Hematopoietic multipotent progenitor cell treated with erythropoietin and hydrocortisone succinate and interleukin-3 and kit ligand, for 6 days (in vitro differentiated cells): ENCODE measurements at places on chromosomes 11 and 22.

DNA sequence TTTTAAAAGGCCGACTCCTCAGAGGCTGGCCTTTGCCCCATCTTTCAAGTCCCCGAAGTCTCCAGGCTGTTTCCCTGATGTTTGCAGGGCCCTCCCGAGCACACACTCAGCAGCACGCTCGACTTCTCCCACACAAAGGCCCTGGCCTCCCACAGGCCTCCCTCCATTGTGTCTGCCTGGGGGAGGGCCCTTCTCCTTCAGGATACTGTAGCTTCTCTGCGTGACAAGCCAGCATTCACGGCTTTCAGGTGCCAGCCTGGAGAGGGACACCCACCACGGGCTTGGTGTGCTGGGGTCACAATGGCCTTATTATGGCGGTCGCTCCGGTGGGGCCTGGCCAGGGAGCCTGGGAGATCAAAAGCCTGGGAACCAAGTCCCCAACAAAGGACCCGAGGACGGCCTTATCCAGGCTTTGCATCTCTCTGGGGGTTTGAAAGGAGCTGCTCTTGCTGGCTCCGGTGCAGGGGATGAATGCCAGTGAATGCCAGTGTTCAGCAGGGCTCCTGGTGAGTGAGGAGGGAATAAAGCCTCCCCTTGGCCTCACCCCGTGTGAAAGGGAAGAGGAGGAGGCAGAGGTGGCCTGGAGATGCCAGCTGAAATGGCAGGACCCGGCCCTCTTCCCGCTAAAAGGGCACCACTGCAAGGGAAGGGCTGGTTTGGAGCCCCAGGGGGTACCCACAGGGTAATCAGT is 55.0 kb downstream of the TRAF6 start:
- no peak for DNase-seq

DNA sequence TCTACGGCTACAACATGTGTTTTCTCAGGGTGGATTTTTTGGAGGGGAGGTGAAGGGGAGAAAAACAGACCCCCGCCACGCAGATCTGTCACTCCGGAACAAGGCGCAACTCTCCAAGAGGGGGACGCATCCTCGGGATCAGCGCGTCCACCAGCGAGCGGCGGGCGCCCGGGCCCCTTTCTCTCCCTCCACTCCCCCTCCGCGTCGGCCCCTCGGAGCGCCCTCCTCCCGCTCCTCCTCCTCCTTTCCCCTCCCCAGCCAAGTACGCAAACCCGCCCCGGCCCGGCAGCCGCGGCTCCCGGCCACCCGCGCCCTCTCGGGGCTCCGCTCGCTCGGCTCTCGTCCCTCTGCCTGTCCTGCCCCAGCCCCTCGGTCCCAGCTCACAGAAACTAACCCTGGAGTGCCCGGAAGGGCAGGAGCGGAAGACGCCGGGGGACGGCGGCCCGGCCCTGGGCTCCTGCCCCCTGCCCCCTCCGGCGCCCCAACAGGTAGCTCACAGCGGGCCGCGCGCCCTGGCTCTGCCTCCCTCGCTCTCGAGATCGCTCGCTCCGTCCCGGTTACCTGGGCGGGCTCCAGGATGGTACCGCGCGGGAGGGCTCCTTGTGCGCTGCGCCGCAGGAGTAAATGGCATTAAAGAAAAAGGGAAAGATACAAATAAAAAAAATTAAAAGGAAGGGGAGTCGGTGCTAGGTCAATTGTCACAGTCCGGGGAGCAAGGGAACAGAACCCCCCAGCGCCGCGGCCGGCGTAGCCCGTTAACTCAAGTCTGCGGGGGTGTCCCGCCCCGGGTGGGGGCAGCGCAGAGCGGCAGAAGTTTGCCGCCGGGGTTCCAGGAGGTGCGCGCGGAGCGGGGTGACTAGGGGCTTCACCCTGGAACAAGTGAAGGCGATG is 131.4 kb upstream of the C11orf58 start:
- no peak for DNase-seq

- DNase-seq: no peak
Measured at GRCh38 chr11:108346451-108346850, 120.9 kb downstream of the C11orf65 start.

DNA sequence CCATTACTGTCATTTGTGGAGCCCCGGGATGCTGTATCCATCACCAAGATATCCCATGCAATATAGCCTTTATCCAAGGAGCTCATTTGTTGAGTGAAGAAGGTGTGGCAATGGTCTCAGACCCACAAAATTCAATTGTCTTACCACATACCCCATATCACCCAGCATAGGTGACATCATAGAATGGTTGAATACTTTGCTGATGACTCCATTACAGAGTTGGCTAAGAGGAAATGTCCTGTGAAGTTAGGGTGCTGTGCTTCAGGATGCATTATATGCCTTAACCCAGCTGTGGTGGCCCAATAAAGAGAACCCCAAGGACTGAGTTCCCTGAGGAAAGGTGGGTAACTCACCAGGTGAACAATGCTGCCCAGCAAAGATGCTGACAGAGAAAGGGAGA is 113.7 kb downstream of the EFCAB6 start:
- DNase-seq: no peak

DNA sequence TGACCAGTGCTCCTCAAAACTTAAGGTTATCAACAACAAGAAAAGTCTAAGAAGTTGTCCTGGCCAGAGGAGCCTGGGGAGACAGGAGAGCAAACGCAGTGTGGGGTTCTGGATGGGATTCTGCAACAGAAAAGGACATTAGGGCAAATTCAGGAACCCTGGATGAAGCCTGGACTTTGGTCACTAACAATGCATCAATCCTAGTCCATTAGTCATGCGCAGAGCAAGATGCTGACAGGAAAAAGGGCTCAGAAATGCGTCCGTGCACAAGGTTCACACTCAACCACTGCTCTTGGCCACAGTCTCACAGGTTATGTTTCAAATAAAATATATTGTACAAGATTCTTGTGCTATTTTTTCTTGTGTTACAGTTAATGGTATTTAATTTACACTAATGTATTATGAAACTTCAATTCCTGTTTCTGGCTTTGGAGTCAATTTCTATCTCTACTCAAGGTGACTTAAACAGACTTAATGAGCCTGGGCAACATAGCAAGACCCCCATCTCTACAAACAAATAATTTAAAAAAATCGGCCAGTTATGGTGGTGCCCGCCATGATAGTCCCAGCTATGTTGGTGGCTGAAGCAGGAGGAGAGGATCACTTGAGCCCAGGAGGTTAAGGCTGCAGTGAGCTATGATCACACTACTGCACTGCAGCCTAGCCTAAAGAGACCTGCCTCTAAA is 13.6 kb downstream of the GNB1L start:
- no peak for DNase-seq

GRCh38 chr11:14577835-14578529 is 57.8 kb upstream of the PSMA1 start:
- DNase-seq: no peak

DNA sequence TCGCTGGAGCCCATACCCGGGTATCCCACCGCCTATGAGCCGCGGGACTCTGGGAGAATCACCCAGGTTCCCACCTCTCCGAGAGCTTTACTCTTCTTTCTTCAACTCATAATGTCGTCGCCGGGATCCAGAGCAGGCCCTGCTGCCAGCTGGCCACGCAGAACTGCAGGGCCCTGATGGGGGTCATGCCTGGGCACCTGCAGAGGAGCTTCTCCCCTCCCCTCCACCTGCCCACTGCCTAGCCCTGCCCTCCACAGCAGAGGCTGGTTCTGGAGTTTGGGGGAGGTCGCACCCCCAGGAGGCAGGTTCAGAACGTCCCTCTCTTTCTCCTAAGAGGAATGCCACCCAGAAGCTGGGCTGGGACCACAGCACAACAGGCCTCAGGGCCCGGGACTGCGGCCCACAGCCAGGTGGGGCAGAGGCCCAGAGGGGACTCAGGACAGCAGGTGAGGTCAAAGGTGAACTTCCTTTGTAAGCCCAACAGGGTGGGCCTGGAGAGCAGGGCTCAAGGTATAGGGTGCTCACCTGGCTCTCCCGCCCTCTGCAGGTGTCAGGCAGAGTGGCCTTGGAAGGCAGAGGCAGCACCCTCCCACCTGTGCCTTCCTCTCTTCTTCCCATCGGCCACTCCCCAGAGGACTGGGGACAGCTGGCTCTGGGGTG is 1.9 kb downstream of the SLC25A45 start:
- DNase-seq: no peak

DNA sequence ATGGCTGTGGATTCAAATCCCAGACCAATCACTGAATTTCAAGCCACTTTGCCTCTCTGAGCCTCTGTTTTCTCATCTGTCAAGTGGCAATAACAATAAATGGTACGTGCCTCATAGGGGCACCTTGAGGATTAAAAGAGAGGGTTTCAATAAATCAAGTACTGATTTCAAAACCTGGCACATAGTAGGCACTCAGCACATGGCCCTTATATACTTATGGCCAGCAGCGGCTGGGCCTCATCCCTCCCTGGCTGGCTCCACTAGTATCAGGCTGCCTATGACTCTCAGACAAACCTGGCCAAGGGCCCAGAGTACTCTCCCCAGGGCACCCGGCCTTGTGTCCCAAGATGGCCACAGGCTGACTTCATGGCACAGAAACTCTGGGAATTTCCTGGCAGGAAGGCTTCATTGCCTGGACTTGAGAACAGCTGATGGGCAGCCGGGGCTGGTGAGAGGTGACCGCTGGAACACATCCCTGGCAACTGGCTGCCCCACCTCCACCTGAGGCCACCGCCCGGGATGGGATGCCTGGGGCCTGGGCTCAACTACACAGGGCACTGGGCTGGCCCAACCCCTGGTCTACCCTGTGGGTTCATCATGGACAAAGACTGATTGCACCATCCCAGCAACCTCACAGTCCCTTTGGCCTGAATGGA is 3.4 kb downstream of the FADS3 start:
- no peak for DNase-seq

DNA sequence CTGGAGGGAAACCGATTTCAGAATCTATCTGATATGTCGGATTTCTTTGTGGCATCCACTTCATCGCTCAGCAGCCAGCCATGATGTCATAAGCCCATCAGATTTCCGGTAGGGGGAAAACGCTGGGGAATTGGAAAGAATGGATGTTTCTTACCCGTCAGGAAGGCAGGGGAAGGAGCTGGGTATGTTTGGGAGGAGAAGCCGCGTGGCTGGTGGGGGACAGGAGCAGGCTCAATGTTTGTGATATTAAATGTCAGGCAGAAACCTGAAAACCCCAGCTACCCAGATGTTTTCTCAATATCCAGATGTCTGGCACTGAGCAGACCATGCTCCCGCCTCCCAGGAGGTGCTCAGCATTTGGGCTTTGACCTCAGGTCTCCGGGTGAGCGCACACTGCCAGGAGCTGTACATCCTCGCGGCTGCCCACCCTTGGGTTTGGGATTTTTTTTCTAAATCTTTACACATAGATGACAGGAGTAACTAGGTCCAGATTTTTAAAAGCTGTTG is 67.5 kb downstream of the NFAM1 start:
- DNase-seq: no peak

GRCh38 chr22:50674606-50675552 is 2.3 kb downstream of the SHANK3 start:
- no peak for DNase-seq

DNA sequence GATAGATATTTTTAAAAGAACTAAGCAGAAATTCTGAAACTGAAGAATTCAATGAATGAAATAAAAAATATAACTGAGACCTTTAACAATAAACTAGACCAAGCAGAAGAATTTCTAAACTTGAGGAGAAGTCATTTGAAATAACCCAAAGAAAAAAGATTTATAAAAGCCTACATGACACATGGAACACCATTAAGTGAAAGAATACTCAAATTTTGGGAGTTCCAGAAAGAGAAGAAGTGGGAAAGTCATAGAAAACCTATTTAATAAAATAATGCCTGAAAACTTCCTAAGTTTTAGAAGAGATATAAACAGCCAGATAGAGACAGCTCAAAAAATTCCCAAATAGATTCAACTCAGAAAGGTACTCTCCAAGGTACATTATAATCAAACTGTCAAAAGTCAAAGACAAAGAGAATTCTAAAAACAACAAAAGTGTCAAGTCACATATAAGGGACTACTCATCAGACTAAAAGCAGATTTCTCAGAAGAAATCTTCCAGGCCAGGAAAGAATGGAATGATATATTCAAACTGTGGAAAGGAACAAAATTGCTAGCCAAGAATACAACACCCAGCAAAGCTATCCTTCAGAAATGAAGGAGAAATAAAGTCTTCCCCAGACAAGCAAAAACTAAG is 72.9 kb upstream of the GNAZ start:
- DNase-seq: no peak

DNA sequence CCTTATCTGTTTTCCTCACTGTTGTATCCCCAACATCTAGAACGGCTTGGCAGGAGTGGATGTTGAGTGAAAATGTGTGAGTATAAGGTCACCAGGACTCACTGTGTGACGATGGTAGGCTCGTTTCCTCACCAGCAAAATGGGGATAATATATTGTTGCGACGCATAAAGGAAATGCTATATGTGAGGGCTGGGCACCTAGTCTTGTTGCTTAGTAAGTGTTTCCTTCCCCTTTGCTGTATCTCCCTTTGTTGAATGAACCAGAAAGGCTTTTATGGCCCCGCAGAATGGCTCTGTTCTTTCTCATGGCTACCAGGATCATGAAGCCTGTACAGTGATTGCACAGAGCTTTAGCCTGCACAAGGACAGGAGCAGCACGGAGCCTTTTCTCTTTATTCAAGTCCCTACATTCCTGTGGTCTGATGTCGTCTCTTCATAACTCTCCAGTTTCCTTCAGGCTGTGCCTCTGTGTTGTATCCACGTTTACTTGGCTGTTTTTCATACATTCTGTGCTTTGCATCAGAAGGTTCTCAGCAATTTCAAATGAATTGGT is 5.4 kb downstream of the TNRC6B start:
- DNase-seq: peak; percentile 62

GRCh38 chr11:26951809-26952515 is 42.0 kb upstream of the FIBIN start:
- DNase-seq: no peak

GRCh38 chr22:37549704-37550059 is 10.6 kb upstream of the CDC42EP1 start:
- no peak for DNase-seq

DNA sequence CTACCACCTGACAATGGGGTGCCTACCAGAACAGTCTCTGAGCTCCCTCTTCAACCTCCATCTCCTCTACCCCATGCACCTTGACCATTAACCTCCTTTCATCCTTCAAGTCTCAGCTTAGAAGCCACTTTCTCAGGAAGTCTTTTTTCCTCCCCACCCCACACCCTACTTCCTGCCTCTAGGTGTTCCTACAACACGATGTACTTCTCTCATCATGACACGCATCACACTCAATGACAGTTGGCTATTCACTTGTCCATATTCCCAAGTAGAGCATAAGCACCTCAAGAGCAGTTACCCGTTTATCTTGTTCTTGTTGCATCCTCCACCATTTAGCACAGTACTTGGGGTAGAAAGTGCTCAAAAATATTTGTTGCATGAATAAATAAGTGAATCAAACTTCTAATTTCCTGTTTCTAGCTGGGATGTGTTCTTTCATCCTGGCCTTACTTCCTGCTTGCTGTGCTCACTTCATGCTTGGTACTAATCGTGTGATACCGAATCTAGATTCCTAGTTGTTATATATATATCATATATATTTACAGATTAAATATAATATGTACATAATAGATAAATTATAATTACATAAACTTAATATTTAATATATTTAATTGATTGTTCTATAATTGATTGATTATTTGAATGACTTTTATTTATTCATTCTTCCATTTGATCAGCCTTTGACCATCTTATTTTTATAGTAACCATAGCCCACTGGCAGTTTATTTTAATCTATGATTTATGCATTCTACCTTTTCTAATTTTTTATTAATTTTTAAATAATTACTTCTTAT is 177.5 kb upstream of the TMEM45B start:
- no peak for DNase-seq

GRCh38 chr11:131609921-131610320 is 239.5 kb downstream of the NTM start:
- no peak for DNase-seq

- no peak for DNase-seq
Measured at GRCh38 chr22:50140615-50141014, 29.9 kb upstream of the PANX2 start.
